Left kidney (tissue), 8 donors: ENCODE measurements at places on chromosomes 2 and 18. TPM values are rescaled to one million over a fixed set of nuclear protein-coding genes. Genes with fewer than 3 reads are reported as not detected.

METTL4 gene
- 23.8 TPM for polyA plus RNA-seq

RUFY4 gene
- 0.32 TPM for polyA plus RNA-seq

DNA sequence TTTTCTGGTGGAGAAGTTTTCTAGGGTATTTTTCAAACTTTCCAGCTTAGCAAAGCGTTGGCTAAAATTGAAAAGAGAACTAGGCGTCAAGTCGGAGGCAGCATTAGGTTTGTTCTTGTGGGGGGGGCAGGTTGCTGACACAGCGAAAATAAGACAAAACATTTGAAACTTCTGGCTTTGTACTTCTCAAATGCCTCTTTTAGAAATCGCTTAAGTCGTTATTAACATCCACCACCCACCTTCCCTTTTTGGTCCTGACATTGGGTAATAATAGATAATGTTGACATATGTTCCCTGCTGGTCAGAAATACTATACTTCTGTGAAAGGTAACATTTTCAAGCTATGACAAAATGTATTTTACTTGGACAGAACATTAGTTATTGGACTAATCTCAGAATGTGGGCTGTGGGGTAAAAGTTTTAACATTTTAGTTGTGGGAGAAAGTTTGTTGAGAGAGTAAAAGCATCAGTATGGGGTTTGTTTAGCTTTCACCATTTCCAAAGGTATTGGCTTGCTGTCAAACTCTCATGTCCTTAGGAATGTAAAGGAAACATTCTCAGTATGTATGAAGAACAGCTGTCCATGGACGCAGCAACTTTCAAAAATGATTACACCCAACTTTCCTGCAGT is 88.1 kb upstream of the ZEB2 start:
- no peak for DNase-seq

GRCh38 chr2:127034883-127035611 is 71.9 kb downstream of the BIN1 start:
- no peak for DNase-seq

- no peak for DNase-seq
Measured at GRCh38 chr2:130916438-130916705, 79.7 kb downstream of the ARHGEF4 start.

BCL2L11 gene
- 17.8 TPM for polyA plus RNA-seq

DNA sequence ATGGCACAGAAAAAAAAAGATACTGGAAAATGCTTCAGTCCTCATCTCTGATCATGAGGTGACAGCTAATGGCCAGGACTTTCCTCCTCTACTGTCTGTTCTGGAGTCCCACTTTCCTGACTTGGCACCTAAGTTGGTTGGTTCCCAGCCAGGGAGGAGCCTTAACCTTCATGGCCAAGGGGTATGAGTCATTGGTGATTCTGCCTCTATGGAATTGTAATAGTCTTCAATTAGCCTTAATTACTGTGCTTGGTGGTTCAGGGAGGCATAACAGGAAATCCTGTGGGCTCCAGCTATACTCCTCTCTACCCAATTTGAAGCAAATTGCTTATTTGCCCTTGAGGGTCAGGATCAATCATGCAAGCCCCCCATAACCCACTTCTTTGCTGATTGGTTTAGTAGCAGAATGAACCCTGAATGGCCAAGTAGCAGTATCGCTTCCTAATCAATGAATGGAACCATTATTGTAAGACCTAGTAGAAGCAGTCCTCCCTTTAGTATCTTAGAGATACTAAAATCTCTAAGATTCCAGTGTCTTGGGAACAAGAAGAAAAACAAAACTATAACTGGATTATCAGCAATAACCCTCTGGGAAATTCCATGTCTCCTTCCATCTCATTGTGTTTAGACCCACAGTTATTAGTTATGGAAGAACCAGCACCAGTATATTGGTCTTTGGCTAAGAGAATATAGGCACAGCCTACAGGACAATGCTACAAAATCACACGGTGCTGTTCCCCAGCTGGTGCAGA is 109.0 kb downstream of the COL6A3 start:
- no peak for DNase-seq

GRCh38 chr2:201600906-201601305 is 42.4 kb downstream of the TMEM237 start:
- no peak for DNase-seq

CYBRD1 gene
- 41.6 TPM for polyA plus RNA-seq

GRCh38 chr2:100391735-100392515 is 25.5 kb downstream of the CHST10 start:
- DNase-seq, result no peak

DNA sequence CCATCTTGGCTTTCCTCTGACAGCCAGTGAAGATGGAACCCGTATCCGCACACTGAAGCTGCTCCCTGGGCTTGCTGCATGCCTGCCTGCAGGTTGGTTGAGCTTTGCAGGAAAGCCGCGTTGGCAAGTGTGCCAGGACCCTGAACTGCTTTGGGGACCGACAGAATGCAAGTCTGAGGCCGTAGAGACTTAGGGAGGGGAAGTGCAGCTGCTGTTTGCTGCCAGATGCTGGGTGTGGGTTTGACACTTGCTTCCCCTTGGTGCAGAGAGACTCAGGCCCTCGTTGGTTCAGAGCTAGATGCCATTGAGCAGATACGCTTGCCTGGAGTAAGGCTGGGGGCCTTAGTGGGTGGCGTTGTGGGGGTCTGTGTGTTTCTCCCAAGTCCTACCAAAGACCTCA is 13.1 kb upstream of the PHLPP1 start:
- DNase-seq, result no peak

REG1B gene
- polyA plus RNA-seq, result not detected

DNA sequence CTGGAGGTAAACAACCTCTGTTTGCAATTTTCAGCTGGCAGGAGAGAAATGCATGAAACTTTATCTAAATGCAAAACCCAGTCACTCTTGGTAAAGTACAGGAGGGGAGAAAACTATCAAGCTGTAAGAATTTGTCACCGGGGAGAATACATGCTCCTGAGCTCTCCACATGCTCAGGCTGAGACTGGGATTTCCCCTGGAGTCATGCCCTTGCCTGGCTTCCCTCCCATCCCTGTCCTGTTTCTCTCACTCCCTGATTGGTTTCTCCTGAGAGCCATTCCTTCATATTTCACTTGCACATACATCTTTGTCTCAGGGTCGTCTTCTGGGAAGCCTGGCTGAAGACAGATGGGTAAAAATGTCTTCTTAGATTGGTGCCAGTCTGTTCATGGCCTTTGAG is 52.9 kb upstream of the SPATS2L start:
- no peak for DNase-seq

GRCh38 chr2:202488671-202489070 is 112.5 kb downstream of the BMPR2 start:
- DNase-seq, result no peak

- DNase-seq, result no peak
Measured at GRCh38 chr2:1505031-1505441, 91.8 kb downstream of the TPO start.

DNA sequence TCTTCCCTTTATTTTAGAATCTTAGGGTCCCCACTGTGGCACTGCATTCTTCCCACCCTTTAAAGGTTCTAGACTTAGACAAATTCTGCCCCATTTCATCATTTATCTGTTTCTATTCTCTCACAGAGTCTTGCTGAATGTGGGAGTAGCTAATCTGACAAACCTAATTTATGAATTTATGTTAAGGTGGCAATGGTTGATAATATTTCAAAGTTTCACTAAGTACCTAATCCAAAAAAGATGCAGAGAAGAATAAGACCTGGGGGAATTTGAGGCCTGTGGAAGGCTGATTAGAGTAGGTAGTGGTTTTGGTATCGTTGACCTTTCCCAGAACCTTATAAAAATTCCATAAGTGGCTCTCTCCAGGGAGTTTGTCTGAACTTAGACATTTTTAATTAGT is 18.0 kb downstream of the KCNE4 start:
- DNase-seq, result no peak

- no peak for DNase-seq
Measured at GRCh38 chr2:8086796-8087479, 594.9 kb upstream of the ID2 start.

GRCh38 chr2:112163541-112163981 is 25.4 kb downstream of the FBLN7 start:
- no peak for DNase-seq

- no peak for DNase-seq
Measured at GRCh38 chr2:152126664-152127063, 27.8 kb upstream of the CACNB4 start.

DNA sequence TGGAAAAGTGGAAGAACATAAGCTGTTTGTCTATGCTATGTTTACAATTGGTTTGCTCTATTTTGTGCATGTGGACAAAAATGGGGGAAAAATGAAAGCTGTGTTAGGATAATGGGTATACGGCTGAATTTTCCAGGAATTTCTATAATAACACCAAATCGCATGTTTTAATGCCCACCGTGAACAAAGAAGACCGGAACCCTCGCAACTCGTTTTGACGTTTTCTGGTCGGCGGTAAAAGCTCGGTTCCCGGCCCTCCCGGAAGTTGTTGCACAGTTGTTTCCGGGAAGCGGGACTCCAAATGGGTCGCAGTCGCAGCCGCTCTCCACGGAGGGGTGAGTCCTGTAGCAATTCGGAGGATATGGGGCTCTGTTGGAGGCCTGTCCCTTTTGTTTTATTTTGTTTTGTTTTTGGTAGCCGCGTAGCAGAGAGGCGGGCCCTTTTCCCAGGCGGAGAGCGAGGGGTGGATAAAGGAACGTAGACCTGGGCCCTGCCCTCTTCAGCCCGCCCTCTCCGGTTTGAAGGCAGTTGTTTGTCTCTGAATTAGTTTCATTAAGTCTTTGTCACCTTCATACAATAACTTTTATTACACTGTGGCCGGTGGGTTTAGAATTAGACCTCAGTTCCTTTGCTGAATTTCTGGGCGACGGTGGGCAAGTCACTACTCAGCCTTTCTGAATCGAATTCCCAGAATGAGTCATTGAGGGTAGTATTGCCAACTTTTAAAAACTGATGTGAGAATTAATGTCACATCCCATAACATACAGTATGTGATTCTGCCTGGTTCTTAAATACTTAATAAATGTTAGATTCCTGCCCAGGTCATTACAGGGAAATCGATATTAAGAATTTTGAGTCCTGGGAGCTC is at the start of gene SNRNP27:
Gene SNRNP27, plus strand, starts transcription at position 273 of the 868 bp plus-strand sequence. Its CDS starts 29 bp downstream, at position 302.
- DNase-seq, result peak; percentile 85

- no peak for DNase-seq
Measured at GRCh38 chr18:78898635-78899034, 81.0 kb upstream of the SALL3 start.

DES gene
- 5.9 TPM for polyA plus RNA-seq

CTIF gene
- polyA plus RNA-seq, result 18.9 TPM

- no peak for DNase-seq
Measured at GRCh38 chr18:45166836-45167551, 448.3 kb upstream of the SLC14A2 start.

GRCh38 chr18:65403534-65403933 is 347.3 kb upstream of the CDH7 start:
- DNase-seq, result no peak

- DNase-seq, result no peak
Measured at GRCh38 chr18:52394602-52395001, 54.6 kb downstream of the DCC start.

- DNase-seq, result no peak
Measured at GRCh38 chr18:24053211-24053610, 38.7 kb downstream of the TTC39C start.

GRCh38 chr2:219506153-219506801 is 7.6 kb downstream of the GMPPA start:
- DNase-seq, result no peak
